NCI-H1930 (cell line): ENCODE measurements at places on chromosomes 4 and X.

- DNase-seq, result no peak
Observed at GRCh38 chr4:7375427-7375826, 59.3 kb downstream of the PSAPL1 start.

GRCh38 chr4:98945297-98945850 is 16.4 kb upstream of the EIF4E start:
- DNase-seq, result no peak

GRCh38 chr4:143420227-143420626 is 83.6 kb downstream of the GAB1 start:
- DNase-seq, result no peak

DNA sequence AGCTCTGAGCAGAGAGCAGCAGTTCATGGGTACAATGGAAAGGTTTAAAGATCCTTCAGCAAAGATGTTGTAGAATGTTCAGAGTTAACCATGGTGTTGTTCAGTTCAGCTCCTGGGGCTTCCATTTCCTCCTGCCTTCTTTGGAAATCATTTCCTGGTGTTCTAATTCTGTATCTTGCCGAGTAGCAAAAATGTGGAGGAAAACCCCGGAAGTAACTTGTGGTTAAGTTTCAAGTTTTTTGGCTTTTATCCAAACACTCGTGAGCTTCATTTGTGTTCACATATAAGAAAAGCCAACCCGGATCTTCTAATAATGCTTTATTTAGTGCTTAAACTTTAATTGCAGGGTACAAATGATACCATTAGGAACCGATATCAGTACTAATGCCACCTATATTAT is 33.6 kb upstream of the ARX start:
- no peak for DNase-seq

DNA sequence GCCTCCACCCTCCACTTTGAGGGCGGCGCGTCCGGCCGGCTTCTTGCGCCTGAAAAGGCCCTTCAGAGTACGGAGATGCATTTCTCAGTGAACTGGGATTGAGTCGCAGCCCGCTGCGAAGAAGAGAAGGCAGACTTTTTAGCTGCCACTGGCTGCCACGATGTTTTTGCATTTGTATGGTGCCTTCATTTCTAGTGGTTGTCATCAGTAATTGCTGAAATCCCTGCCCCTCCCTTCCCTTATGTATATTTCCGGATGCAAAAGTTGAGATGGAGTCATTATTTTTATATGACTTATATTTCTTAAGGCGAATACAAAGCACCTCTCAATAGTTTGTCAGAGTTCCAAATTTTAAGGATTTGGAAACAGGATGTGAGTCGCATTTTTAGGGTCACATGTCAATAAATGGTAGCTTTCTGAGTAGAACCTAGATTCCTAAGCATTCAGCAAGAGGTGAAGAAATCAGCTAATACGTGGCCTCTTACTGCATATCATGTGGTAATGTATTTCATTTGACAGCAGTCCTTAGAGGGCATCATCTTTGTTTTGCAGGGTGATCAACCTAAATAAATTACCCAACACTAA is 658 bp downstream of the ATP6AP2 start:
- DNase-seq, result no peak

DNA sequence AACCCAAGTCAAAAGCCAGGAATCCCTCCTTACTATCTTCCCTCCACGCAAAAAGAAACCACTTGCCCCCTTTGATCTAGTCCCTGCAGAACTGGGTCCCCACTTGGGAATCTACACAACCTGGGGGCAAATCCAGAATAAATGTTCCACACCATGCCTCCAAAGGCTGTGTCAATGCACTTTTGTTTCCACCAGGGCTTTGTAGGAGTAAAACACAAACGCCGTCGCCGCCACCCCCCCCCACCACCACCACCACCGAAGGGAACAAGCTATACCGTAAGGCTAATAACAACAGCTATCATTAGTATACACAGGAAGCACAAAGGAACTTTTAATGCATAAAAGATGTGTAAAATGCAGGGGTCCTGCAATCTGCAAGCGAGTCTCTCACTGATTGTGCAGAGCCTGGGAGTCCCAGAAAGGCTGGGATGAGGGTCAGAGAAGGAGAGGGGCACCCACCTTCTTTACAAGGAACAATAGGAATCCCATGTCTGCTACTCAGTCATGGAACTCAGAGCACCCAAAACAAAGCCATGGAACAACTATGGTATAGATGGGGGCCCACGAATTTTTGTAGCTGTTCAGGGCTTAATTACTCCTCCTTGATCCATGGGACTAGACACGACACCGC is 13.2 kb downstream of the BCOR start:
- no peak for DNase-seq

- DNase-seq, result no peak
Observed at GRCh38 chr4:68451246-68452211, 4.3 kb downstream of the TMPRSS11E start.

DNA sequence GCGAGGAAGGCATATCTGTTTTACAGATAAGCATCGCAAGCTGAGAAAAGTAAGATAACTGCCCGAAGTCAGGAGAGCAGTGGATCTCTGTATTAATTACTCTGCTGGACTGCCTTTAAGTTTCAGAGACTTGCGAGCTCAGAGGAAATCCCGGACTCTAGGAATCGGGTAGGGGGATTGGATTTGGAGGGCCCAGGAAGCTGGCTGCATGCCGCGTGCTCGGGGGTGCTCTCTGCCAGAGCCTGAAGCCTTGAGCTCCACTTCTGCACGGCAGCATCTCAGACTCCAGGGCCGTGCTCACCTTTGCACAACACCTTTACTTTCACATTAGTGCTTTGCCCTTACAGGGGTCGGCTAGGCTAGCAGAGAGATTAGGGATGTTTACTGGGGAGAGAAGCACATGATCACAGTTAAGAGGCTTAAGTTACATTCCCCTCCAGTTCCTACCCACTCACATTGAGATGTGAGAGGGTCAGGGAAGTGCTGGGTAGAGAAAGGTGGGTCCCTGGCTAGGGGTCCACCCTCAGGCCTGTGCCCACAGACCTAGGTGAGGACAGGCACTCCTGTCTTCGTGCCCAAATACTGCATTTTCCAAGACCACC is 57.0 kb downstream of the TRIML1 start:
- no peak for DNase-seq

DNA sequence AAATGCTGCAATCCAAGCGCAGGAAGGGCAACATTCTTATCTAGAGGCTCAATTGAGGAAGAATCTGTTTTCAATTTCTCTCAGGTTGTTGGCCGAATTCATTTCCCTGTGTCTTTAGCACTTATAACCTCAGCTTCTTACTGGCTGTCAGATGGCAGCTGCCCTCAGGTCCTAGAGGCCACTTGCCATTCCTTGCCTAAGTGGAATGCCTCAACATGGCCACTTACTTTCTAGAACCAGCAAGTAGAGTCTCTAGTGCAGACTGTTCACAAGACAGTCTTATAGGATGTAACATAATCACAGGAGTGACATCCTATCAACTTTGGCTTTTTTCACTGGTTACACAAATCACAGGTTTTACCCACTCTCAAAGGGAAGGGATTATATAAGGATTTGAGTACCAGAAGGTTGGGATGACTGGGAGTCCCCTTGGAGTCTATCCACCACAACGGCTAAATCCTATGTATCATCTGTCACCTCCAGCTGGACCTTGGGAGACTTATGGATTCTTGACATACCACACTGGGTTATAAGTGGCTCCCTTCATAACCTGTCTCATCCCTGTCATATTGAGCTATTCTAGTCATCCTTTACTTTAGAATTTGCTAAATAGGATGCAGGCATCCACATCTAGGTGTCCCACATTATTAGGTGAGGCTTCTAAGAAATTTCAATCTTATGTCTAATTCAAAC is 297.9 kb upstream of the CTSO start:
- no peak for DNase-seq

- DNase-seq, result no peak
Observed at GRCh38 chr4:139872274-139872673, 206.7 kb downstream of the MGST2 start.

GRCh38 chr4:145337391-145337790 is 144.3 kb upstream of the SMAD1 start:
- DNase-seq, result no peak

DNA sequence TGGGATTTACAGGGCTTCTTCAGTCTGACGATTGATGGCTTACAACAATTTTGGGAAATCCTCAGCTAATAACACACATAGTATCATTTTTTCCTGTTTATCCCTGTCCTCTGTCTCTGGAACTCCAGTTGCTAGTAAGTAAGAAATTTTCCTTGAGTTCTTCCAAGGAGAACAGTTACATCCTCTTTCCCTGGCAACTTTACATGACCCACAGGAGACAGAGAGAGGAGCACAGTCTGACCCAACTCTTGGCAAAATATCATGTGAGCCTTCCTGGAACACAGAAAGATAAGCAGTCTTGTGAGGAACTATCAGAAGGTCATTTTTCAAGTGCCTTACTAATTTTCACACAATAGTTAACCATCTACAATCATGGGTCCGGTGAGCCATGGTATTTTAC is 578.7 kb upstream of the PABPC4L start:
- no peak for DNase-seq

DNA sequence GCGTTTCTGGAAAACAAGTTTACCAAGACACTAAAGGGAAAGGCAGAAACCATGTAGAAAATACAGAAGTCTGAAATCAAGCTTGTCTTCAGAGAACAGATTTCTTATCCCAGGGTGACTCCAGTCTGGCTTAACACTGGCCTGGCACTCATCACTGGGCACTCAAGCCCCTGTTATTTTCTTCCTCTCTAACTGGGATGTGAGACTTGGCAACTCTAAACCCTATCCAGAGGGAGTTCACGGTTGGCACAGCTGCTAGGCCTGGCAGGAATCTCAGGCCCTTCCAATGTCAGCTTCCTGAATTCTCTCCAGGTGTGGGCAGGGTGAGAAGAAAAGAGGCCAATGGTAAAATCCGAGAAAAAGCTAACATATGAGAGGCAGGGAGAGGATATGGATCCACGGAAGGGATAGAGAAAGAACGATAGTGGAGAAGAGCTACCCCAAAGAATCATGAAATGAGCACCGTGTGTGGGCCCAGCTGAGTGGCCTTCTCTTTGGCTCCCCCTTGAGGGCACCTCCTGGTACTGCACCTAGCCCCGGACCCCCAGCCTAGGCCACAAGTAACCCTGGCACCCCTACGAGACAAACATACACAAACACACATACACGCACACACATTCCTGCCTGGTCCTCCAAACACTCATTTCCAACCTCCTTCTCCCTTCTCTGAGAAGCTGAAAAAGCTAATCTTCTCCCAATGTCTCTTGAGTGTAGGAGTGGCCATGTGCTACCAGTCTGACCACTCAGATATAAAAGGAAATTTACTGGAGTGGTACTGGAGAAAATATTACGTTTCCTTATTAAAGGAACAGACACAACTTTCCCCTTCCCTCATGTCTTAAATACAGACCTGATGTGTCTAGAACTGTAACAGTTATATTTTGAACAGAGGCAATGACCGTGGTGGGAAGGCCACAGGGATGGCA is 16.6 kb upstream of the PTCHD1 start:
- no peak for DNase-seq

DNA sequence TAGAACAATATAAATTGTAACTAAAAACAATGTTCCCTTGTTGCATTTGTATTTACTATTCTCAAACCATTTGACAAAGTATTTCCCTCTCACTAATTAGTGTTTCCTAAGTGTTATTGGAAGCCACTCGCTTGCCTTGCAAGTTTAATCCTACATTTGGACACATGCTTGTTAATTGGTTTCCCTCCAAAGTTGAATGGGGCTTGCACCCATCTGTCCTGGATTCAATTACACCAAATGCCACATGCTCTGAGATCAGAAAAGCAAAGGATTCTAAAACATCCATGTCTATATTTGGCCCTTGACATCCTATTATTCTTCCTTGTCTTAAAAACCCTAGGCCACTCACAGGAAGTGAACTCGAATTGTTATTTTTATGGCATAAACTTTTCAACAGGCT is 146.6 kb downstream of the AMELX start:
- no peak for DNase-seq

DNA sequence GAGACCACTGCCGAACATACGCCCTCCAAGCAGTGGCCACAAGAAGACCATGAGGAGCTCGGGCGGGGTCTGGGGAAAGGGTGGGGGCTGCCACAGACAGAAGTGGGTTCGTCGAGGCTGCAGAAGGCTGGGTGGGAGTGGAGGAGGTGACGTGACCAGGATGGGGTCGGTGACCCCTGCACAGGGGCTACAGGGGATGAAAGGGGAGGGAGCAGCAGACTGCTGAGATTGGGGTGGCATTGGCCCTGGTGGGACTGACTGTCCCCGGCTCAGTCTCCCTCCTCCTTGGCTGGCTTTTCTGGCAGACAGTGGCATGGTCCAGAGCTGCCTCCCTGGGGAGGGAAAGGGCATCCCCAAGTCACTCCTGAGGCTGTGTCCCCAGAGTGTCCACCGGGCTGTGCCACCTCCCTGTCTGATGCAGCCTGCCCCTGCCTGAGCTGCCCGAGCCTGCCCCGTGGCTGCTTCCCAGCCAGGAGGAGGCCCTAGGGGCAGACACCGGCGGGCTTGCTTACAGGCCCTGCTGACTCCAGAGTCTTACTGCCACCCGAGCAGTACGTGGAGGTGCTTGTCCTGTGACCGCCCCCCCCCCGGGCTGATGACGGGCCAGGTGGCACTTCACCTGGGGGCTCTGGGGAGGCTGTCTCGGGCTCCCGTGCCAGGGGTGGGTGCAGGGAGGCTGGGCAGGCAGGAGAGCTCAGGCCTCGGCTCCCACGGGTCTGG is 7.2 kb downstream of the SH3BP2 start:
- no peak for DNase-seq

DNA sequence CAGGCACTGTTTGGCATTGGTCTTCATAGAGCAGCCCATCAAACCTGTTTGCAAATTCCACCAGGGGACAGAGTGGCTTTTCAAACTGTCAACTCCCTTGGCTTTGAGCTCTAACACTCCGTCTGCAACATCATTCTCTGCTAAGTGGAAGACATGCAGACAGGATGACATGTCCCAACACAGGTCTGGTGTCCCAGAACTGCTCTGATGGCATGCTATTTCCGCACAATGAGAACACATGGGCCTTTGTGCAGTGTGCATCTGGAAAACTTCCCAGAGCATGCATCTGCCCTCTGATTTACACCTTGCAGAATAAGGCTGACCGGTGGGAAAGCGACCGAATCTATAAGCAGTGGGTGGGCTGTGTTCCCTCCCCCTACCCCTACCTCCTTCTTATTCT is 212.8 kb upstream of the GYPA start:
- DNase-seq, result no peak

DNA sequence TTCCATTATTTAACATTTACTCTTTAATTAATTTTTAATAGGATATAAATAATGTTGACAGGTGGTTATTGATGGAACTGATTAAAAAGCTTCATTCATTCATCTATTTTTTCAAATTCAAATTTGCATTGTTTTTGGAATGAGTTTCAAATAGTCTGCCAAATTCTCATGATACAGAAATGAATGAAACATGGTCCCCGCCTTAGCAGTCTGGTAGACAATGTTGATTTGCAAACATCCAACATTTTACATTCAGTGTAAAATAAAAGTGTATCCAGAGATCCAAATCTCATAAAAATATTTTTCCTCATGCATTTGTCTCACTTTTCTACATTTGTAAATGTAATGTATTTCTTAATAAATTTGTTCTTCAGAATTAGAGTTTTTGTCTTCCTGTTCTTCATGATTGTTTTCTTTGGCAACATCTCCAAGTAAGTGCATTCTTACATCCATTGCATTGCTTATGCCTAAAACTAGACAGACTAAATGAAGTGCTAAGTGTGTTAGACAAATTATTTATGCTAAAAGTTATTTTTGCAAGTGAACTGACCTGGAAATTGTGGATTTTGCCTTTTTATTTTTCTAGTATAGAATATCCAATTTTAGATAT is 142.3 kb downstream of the PCDH18 start:
- DNase-seq, result no peak

- DNase-seq, result no peak
Observed at GRCh38 chrX:31181377-31182000, 109.6 kb upstream of the FTHL17 start.

- no peak for DNase-seq
Observed at GRCh38 chr4:19752599-19752998, 499.1 kb upstream of the SLIT2 start.
